ENCODE measurements at places on chromosomes 12 and 14.

- DNase-seq: no peak
Observed at GRCh38 chr14:86942936-86943335, 1050.0 kb downstream of the GALC start.

- DNase-seq: no peak
Observed at GRCh38 chr14:104739546-104740516, 13.1 kb upstream of the SIVA1 start.

DNA sequence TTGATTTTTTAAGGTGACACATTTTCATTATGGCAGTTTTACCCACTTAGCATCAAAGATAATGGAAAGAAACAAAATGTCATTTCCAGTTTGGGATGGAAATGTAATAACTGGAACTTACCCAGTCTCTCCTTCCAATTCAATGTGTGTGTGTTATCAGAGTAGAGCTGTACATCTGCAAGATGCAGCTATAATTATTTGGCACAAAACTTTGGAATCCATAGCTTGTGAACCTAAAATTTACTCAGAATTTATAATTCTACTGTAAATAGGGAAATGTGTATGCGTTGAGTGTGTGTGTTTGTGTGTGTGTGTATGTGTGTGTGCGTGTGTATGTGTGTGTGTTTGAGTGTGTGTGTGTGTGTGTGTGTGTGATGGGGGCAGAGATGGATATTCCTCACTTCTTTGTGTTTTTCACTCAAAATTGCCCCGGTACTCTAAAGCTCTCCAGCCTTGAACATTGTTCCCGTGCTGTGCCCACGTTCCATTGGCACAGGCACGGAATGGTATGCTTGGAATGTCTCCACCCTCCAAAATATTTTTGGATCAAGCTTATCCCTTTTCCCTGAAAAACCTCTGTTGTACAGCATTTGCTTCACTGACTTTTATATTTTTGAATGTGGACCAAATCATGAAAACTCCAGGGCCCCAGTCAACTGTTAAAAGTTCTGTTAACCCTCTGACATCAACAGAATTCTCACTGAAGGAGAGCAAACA lies 150.2 kb upstream of the BMP4 start:
- peak; percentile 81 for DNase-seq

GRCh38 chr12:77372026-77372425 lies 306.7 kb upstream of the E2F7 start:
- no peak for DNase-seq

- DNase-seq: no peak
Observed at GRCh38 chr14:47705683-47706082, 30.3 kb upstream of the MDGA2 start.

DNA sequence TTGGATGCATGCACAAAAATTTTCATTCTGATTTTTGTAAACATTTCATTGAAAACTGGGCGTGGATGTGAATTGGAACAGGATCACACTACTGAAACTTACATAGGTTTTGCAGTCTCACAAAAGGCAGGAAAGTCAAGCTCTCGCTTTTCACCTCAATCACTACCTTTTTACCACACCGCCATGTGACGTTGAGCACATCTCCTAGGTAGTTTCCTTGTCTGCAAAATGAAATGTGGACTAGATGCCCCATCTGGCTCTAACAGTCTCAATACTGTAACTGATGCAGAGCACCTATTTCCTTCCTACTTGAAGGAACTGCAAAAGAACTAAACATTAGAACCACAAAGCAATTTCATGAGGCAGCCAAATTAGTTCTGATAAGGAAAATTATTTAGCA lies 4.4 kb upstream of the YY1 start:
- DNase-seq: no peak

DNA sequence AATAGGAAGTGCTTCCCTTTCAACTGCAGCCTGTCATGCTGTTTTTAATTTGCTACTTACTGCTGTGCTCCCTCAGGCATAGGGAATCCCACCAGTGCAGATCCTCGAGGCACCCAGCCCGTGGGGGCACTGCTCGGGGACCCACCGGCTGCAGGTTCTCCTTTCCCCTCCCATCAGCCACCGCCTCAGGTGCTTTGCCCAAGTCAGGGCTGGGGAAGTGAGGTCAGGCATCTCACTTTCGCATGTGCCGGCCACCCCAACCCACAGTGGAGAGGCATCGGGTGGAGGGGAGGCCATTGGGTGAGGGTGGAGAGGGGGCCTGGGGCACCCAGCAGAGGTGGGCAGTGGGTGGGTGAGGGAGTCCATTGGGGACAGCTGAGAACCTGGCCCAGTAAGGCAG lies 41.9 kb upstream of the MAX start:
- no peak for DNase-seq

GRCh38 chr12:127145929-127146789 lies 1120.8 kb upstream of the TMEM132C start:
- DNase-seq: peak; percentile 90

DNA sequence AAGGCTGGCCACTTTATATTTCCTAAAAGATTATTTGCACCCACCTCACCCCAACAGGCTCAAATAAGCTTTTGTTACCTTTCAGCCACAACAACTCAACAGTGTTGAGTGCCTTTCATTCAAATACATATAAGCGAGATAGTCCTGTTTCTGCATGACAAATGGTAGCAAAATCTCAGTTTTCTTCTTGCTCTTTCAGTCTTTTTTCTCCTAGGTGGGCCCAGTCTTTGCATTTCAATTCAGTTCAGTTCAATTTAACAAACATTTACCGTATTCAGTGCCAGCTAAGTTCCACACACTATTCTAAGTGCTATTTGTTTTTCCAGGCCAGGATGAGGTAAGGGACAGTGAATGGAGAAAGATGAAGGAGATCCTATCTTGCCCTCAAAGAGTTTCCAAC lies 25.9 kb upstream of the BMP4 start:
- DNase-seq: no peak

GRCh38 chr12:104427547-104427938 lies 29.2 kb upstream of the CHST11 start:
- no peak for DNase-seq

- DNase-seq: no peak
Observed at GRCh38 chr12:105641749-105642148, 311.3 kb downstream of the C12orf75 start.

GRCh38 chr14:52738409-52738808 lies 8.4 kb downstream of the STYX start:
- no peak for DNase-seq

DNA sequence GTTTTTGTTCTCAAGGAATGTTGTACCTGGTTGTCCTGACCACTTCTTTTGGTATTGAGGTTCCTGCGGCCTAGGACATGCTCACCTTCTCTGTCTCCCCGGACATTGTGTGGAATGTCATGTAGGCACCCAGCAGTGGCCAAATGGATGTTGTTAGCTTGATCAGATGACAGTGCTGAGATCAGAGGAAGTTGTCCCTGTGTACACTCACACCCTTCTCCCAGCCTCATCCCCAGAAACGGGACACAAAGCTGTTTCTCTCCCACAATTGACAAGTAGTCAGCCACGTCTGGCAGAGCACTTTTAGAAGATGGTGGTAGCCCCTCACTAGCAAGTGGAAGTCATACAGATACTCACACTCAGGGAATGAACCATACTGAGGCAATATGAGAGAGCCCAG lies 3.0 kb downstream of the PLEKHH1 start:
- DNase-seq: no peak

- no peak for DNase-seq
Observed at GRCh38 chr14:99342204-99342603, 70.2 kb upstream of the BCL11B start.

- DNase-seq: no peak
Observed at GRCh38 chr12:112342587-112342986, 39.6 kb downstream of the HECTD4 start.

DNA sequence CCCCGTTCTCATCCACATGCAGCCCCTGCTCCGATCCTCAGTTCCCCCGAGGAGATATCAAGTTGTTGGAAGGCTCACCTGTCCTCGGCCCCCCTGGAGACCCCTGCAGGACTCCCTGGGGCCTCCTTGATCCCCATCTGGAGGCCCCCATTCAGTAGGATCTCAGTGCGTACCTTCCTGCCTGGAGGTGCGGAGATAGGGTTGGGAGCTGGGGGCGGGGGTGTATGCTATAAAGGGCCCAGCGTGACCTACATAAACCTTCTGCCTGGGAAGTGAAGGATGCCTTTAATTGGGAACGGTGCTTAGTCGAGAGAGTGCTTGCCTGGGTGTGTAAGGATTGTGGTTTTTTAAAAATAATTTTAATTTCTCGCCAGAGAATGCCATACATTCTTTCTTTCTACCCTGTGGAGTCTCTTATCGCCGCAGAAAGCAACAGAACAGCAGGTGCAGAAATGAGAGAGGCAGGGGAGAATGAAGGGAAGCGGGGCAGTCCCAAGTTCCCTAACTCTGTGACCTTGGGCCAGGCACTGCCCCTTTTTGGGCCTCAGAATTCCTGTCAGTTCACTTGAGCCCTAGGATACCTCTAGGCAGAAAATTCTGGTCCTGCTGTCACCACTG lies 153.7 kb downstream of the TSPAN9 start:
- peak; percentile 33 for DNase-seq

DNA sequence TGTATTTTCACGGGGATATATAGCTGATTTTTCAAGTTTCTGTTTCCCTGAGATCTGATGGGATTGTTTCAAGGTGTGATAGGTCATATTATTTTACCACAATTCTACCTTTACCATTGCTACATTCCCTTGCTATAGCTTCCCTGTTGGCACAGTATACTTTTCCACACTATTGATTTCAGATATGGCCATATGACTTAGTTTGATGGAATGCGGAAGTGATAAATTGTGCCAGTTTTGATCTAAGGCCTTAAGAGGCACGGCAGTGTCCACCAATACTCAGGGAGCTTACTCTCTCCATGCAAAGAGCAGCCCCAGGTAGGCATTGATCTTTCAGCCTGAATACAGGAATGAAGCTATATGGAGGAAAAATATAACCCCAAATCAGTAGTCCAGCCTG lies 315.7 kb downstream of the SLC16A7 start:
- no peak for DNase-seq

DNA sequence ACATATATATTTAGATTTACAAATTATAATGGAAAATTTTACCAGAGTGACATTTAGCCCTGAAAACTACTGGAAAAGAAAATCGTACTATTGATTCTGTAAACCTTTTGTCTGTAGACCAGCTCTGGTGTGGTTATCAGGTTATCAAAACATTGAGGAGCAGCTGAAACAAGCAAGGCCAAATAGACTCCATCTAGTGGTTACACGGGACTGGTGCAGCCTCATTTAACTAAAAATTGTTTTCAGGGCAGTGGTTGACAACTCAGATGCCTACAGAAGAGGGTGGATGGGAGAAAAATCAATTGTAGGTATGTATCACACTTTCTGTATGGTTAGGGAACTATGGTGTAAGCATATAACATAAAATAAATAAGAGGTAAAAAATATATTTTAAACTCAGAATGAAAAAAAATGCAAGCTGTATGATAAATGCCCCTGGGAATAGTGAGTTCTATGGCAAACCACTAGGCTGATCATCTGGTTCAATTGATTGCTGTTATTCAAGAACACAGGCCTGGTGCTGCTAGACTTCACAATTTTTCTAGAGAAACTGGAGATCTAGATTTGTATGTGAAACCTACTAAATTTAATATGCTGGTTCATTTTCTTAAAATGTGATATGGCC lies 51.2 kb downstream of the ACSS3 start:
- DNase-seq: peak; percentile 27

DNA sequence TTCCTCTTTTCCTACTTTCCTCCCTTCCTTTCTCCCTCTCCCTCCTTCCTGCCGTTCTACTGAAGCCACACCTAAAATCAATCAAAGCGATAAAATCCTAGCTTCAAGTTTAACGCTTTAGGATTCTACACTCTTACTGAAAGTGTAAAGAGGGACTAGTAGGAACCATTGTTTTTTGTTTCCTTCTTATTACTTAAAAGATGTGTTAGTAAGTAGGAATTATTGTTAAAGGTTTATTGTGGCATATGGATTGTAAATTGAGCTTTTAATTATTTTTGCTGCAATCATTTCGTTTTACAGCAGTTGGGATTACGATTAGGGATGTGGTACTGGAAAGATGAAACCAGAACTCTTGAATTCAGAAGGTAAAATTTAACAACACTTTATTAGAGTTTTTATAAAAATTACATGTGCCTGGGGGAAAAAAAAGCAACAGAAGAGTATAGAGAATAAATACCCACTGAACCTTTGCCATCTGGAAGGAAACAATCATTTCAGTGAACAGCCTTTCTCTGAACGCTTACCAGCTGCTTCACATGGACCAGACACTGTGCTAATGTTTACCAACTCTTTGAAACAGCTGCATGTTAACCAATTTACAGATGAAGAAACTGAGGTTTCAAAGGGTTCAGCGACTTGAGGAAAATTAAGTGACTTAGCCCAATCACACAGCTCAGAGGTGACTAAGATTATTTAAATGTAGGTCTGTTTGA lies 1.0 kb downstream of the PPP1R36 start:
- no peak for DNase-seq

GRCh38 chr14:93712838-93713724 lies 75.2 kb downstream of the PRIMA1 start:
- no peak for DNase-seq

- no peak for DNase-seq
Observed at GRCh38 chr12:2344885-2345284, 292.1 kb downstream of the CACNA1C start.

- DNase-seq: no peak
Observed at GRCh38 chr14:57209561-57209960, 59.1 kb downstream of the EXOC5 start.

DNA sequence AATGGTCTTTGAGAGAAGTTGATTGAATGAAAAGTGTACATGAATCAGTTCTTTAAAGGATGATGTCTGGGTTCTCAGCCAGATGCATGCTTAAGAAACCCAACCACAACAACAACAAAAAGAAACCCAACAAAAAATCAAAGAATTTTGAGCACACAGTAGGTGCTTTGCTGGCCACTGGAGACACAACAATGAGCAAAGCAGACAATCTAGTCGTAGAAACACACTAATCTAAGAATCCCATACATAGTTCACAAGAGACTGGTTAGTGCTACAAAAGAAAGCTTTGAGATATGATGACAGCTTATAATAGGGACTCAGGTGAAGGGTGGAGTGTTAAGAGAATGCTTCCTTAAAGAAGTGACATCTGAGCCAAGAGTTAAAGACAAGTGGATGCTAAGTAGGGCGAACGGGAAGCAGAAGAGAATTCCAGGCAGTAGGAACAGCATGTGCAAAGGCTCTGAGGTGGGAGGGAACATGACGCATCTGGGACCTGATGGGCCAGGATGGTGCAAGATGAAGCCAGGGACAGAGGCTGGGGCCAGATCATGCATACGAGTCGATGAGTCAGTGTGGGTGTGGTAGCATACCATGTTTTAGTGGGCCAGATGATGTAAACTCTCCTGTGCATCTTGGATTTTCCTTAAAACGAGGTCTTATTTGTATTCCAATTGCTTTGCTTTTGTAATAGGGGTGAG lies 4.6 kb upstream of the HIP1R start:
- DNase-seq: peak; percentile 86
